NCI-H345 (cell line): ENCODE measurements at places on chromosomes 13 and 19.

GRCh38 chr13:100274942-100275506 is 186.1 kb downstream of the PCCA start:
- DNase-seq: no peak

GRCh38 chr13:93646245-93646644 is 419.6 kb downstream of the GPC6 start:
- no peak for DNase-seq

DNA sequence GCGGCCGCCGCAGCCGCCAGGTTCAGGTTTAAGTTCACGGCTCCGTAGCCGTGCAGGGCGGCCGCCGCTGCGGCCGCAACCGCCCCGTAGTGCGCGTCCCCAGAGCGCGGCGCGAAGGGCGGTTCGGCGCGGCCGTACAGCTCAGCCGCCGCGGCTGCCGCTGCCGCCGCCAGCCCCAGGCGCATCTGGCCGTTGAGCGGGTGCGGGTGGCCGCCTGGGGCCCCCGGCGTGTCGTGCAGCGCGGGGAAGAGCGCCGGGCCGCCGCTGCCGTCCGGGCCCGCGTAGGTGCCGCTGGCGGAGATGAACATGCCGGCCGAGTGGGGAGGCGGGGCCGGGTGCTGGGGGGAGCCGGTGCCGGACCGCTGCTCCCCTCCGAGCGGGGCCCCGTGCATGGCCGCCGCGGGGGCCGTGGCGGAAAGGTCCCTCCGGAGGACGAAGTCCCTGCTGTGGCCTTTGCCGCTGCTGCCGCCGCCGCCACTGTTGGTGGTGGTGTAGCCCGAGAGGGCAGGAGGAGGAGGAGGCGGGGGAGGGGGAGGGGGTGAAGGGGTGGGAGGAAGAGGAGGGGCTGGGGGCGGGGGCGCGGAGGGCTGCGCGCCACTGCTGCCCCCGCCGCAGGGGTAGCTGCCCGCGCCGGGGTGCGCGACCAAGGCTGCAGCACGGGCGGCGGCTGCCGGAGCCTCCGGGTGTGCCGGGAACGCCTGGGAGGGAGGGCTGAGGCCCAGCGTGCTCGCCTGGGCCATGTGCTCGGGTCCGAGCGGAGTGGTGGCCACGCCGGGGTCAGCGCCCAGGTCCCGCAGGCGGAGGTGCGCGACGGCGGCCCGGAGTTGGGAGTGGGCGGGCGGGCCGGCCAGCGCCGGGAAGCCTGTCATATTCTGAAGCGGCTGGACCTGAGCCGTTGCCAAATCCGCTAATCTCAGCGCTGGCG is 654 bp downstream of the ZIC5 start:
- DNase-seq: peak; percentile 69

GRCh38 chr19:38700350-38700901 is 43.8 kb downstream of the CAPN12 start:
- DNase-seq: no peak

- no peak for DNase-seq
Observed at GRCh38 chr13:51721496-51721895, 82.5 kb downstream of the DHRS12 start.

DNA sequence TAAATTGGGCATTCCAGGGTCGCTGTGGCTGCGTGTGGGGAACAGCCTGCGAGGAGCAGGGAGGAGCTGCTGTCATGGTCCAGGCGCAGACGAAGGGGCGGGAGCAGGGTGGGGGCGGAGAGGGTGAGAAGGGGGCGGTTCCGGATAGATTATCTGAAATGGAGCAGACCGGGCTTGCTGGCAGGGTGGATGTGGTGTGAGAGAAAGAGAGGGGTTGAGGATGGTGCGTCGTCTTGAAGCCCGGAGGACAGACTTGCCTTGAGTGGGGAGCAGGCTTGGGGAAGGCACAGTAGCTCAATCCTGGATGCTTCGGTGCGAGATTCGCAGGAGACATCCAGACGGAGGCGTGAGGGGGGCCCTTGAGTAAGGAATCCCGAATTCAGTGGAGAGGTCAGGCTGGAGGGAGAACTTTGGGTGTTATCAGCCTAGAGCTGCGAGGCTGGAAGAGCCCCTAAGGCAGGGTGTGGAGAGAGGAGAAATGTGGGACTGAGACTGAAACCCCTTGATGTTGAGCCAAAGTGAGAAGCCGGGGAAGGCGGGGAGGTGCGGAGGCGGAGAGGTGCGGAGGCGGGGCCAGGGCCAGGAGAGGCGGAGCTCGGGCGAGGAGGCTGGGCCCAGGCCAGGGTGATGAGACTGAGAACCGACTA is 40.6 kb downstream of the DPF1 start:
- no peak for DNase-seq

GRCh38 chr19:6092329-6093286 is 17.7 kb downstream of the RFX2 start:
- peak; percentile 87 for DNase-seq

GRCh38 chr19:56934438-56935090 is 94.0 kb upstream of the PEG3 start:
- no peak for DNase-seq

DNA sequence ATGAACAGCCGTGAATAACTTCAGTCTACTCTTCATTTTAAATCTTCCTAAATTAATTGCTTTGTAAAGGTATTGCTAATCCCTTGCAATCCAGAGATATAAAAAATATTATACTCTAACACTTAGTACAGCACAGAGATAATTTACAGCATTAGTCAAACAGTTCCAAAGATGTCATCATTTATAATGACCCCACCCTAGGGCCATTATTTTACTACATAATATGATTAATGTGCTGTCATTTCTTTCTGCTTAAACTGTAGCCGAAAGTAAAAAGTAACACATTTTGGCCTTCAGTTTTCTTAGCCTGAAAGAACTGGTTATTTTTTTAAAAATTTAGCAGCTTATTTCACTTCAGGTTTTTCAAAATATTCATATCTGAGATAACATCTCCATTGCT is 256.3 kb upstream of the RFC3 start:
- no peak for DNase-seq

DNA sequence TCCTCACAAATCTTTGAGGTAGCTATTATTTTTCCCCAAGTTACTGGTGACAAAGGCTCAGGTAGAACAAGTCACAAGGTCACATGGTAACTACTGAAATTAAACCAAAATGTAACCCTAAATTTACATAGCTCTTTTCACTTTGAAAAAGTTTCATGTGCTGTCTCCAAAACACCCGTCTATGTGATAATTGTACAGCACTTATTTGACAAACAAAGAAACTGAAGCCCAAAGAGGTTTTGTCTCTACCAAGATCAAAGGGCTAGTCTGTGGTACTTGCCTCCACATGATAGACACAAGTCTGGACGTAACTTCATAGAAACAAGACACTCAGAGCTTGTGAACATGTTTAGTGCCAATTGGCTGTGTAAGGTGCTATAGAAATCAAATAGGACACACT is 108.3 kb downstream of the SACS start:
- no peak for DNase-seq

- no peak for DNase-seq
Observed at GRCh38 chr19:44626048-44626624, 12.8 kb downstream of the IGSF23 start.

GRCh38 chr19:37809366-37809765 is 30.0 kb upstream of the ZNF573 start:
- DNase-seq: no peak

DNA sequence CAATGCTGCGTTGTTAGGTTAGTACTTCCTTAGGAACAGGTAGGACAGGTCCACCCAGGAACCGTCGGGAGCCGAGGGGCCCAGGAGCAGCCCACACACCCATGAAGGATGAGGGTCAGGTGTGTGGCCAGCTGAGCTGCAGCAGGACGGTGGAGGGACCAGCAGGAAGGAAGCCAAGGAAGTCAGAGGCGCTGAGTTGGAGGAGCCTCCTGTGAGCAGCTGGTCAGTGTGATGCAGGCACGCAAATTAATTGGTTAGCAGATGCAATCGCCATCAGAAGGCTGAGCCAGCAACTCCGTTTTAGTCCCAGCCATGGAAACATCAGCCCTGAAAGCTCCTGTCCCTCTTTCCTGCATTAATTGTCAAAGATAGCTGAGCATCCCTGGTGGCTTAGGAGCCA is 114.9 kb upstream of the SOX1 start:
- DNase-seq: no peak

DNA sequence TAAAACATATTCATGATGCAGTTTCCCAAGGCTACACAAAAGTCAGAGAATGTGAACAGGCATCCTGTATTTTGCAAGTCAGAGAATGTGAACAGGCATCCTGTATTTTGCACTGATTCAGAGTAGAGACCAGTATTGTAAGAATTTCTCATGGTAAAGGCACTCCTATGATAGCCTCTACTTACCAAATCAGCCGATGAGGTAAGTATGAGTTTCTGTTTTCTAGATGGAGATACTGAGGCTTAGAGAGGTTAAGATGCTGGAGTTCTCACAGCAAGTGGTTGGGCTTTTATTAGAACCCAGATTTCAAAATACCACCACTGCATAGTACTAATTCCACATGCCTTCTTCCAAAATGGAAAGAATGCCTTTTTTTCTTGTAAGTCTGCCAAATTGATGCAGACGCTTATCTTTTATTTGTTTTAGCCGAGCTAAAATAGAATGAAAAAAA is 12.3 kb downstream of the TPT1 start:
- DNase-seq: no peak

DNA sequence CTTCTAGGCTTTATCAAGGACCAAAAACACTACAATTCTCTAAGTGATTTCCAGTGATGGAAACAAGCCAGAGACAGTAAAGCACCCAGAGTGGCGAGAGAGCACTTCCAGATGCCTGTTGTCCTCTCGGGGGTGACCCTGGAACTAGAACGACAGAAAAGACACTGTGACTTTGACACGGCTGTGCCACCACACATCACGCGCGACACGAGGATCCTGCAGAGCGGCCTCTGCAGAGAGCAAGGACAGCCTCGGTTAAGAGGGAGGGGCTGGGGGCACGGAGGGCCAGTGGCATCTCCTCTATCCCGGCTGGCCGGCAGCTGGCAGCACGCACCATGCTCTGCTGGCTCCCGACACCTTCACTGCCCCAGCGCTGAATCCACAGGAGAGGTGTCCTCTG is 42.3 kb downstream of the SUGP2 start:
- no peak for DNase-seq

GRCh38 chr13:34738254-34738992 is 203.6 kb upstream of the NBEA start:
- no peak for DNase-seq

GRCh38 chr13:27917121-27917947 is 2.5 kb upstream of the PDX1 start:
- DNase-seq: no peak

DNA sequence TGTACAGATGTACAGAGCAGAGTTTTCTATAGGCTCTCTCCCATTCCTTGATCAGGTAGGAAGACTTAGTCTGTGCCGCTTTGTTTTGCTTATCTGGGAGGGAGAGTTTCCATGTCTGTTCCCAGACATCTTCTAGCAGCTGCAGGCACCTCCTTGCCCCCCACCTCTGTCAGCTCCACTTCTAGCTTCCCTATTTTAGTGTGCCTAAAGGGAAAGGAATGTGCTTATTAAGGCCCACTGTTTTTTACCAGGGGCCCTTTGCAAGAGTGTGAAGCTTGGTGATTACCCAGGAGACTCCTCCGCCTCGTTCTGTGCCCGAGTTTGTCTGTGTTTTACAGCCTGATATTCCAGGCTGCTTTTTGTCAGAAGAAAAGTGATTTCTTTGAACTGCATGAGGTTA is 1984.4 kb downstream of the OLFM4 start:
- no peak for DNase-seq

DNA sequence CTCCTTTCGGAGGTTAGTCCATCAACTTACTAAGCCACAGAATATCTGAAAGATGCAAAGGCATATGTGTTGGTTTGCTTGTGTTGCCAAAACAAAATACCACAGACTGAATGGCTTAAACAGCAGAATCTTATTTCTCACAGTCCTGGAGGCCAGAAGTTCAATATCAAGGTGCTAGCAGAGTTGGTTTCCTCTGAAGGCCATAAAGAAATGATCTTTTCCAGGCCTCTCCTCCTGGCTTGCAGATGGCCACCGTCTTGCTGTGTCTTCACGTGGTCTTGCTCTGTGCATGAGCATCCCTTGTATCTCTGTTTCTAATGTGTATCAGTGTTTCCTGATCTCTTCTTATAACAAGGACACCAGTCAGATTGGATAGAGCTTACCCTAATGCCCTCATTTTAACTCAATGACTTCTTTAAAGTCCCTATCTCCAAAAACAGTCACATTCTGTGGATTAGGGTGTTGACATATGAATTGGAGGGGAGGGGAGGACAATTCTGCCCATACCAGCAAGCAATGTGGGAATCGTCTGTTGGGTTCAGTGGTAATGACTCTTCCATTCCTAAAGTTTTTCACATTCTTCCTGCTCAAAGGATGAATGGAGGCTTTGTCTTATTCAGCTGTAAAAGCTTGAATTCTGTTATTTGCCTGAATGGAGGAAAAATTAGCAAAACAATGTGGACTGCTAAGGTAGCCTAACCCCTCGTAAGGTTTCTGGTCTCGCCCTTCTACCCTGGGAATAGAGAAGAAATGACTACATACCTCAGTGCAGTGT is 715.7 kb downstream of the DIAPH3 start:
- DNase-seq: no peak
